ENCODE measurements at places on chromosomes 11 and 22.

DNA sequence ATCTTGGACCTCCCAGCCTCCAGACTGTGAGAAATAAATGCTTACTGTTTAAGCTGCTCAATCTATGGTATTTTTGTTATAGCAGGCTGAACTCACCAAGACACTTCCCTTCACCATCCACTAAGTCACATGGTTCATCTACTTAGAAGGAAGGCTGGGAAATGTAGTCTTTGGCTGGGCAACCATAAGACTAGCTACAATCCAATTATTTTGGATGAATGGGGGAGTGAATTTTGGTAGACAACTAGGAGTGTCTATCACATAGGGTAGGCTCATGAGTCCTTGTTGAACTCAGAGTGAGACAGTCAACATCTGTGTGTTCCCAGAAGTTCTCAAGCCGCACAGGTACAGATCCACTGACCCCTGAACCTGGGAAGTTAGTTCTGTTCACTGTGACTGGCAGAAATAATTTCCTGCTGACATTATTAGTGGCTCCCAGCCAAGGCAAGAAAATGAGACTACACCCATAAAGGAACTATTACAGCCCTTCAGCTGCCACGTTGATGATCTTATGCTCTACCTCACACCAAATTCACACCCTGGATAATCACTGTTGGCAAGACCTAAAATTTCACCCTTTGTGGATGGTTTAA, 3.1 kb upstream of the SLC35C1 start:
- DNase-seq: peak; percentile 23

DNA sequence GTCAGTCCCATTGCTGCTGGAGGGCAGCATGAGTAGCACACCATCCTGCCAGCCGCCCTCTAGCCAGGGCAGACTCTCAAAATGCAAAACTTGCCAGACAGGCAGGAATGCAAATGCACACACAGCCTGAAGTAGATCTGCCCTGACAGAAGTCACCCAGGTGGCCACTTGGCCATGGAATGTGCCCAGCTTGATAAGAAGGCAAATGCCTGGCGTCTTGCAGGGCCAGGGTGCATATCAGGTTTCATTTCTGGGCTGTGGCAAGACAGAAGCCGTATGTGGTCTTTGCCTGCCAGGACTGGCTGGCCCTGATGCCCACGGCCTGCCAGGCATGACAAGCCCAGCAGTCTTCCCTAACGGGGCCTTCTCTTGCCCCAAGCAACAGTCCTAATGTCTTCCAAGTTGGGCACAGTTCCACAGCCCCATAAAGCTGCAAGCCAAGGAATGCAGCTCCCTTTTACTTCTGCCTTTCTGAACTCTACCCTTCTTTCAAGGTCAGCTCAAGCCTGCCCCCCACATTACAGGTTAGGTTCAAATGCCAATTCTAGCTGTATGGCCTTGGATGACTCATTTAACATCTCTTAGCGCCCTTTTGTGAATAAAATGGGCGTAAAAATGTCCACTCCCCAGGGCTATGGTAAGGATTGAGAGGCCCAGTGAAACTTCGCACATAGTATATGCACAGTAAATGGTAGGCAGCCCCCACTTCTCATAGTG, 29.7 kb downstream of the POU2AF3 start:
- no peak for DNase-seq

DNA sequence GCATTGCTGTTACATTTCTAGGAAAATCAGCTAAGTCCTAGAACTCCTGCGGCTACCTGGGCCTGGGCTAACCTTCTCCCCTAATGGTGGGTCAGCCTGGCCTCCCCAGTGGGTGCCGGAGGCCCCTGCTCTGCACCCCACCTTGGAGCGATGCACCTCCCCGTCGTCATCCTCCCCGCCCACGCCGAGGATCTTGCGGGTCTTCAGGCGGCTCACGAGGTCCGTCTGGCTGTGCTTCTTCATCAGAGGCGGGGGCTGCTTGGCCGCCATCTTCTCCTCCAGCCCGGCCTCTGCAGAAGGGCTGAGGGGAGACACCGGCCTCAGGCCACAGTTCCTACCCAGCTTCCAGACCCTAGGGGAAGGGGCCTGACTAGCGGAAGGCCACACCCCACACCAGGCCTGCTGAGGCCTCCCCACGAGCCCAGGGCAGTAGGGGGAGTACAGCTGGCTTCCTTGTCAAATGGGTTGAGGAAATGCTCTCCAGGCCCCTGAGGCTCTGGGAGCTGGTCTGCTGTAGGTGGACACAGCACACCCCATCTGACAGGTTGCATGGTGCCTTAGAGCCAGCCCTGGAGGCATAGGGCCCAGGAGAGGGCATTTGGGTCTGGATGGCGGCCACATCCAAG, 12.5 kb downstream of the TP53I11 start:
- DNase-seq: no peak

DNA sequence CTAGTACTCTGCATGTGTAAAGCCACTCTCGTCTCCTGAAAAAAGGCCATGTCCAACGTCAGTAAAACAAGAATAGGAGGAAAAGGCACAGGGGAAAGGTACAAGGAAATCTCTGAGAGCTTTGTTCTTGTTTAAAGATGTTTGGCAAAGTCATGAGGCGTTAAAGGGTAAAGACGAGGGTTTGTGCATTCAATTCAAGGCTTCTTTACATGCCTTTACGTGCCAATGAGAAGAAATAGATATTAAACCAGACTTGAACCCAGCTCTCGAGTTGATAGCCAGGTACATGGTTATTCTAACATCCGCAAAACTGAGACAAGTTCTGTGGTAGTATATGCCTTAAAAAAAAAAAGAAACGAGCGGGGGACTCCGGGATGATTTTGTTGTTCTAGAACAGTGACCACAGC, 704 bp upstream of the CFL1 start:
- DNase-seq: no peak
